Esophagus mucosa (tissue), 1 donor: ENCODE measurements at places on chromosomes 11 and 22.

- ATAC-seq, result no peak
Observed at GRCh38 chr11:97738751-97739150, 1282.0 kb upstream of the CNTN5 start.

GRCh38 chr22:46568102-46568809, 30.8 kb upstream of the CELSR1 start:
- ATAC-seq, result no peak

DNA sequence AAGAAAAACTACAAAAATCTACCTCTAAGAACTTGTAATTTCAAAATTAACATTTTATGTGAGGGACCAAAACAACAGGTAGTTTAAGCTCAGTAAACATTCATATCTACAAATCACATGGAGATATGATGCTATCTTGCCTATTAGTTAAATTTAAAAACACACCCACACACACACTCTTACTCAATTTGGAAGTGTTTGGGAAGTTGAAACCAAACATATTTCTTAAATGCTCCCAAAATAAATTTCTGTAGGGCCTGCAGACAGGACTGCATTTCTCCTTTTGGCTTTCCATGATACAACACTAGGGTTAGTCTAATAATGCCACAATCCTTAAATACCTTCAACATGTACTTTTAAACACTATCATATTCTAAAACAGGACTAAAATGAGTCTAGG, 7.0 kb downstream of the PITPNB start:
- no peak for ATAC-seq

DNA sequence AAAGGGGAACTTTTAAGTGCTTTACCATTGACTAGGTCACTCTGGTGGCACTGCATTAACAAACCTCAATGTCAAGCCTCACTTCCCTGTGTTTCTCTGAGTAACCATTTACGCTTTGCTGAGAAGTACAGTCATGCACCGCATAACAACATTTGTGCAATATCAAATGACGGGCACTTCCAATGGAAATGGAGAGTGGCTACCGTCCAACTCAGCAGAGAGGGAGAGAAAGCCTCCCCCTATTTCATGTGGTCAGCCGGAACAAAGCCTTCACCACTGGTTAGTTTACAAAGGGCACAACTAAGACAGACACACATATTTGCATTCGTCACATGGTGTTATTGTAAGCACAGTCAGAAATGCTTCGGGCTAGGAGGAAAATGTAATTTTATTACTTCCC, 117.3 kb downstream of the RASSF10 start:
- peak; percentile 77 for ATAC-seq

GRCh38 chr22:45869340-45869847, 107.6 kb downstream of the WNT7B start:
- ATAC-seq, result no peak

DNA sequence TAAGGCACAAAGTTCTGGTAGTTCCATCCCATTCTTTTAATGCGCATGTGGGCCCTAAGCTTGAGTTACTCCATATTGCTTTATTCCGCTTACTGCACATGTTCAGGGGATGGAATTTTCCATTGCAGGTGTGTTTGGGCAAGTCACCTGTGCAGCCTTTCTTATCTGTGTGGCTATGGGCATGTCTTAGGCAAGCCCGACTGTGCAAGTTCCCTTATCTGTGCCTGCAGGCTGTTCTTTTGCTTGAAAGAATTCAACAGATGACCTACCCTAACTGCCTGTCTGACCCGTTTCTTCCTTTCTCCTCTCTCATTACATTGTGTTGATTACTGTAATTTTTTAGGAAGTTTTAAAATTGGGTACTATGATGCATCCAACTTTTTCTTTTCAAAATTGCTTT, 363.6 kb downstream of the TTC28 start:
- ATAC-seq, result no peak

GRCh38 chr11:79390923-79391322, 49.9 kb downstream of the TENM4 start:
- no peak for ATAC-seq

DNA sequence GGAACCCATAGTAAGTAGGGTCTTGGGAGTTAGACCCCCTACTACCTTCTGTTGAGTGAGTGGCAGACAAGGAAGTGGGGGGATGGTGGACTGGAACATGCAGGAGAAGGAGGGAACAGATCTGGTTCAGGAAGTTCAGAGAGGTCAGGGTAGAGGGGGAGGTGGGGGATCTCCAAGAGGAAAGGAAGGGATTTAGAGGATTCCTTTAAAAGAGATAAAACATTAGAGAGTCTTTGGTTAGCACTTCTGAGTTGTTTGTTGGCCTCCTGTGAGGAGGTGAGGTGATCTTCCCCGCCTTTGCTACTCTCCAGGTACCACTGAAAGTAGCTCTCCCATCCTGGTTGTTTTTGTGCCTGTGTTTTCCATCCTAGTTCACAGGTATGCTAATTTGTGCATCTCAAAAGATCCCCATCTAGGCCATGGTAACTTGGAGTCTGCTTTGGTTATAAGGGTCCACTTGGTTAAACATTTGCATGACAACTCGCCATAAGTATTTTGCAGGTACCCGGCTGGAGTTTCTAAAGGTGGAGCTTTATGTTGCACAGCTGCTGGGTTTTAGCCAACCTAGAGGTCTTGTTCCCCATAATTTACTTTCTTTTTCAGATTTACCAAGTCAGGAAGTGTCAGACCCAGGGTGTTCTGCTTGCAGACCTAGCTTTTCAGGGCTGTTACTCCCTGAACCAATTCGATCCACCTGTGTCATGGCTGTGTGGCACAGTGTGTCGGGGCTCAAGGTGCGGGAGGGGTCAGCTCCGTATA, 79.3 kb upstream of the SORL1 start:
- no peak for ATAC-seq

- no peak for ATAC-seq
Observed at GRCh38 chr11:91921974-91922373, 302.6 kb upstream of the FAT3 start.

GRCh38 chr22:41833369-41834004, 582 bp downstream of the SREBF2 start:
- ATAC-seq, result peak; percentile 32

DNA sequence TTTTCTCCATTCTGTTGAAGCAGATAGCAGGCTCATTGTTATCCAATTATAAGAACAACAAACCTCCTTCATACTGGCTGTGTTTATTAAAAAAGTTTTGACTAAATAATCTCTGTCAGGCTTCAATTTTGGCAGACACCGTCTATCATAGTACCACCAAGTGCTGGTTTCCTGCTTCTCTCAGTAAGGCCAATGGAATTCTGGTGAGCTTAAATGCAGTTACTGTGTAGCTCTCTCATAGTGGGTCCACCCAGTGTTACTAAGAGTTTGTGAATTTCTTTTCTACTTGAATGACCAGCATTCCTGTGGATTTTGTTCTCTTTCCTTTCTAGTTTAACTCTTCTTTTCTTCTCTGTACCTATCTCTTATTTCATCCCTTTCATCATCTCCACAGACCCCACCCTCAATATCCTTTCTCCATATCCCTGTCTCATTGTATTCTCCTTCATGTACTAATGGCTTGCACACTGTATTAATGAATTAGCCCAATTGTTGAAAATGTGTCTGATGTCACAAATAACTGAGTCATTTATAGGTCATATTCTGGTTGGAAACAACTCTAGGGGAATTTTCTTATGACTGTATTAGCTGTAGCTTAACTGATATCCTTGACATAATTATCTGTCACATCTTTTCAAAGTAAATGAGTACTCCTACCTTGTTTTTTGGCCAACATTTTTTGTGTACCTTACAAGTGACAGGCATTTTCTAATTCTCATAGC, 372.1 kb downstream of the FAT3 start:
- no peak for ATAC-seq

DNA sequence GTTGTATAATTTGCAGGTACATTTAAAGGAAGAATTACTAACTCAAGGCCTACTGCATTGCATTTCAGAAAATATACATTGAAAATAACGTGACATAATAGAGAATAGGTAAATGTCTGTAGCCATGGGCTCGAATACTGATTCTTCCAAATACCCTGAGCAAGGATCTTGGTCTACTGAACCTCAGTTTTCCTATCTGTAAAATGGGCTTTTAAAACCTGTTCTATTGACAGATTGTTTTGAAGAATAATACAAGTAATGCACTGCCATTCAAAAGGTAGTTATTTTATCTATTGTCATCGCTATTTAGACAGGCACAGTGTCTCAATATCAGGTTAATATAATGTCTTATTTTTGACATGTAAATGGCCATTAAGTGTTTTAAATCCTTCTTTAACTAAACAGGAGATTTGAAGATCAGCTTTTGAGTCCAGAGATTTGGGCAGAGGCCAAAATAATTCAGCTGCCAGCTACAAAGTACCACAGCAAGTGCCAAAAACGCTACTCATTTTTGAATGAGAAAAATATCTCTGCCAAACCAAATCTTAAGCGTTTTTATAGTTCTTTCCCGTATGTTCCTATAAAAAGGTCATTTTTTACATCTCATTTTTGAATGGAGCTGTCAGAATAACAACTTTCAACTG, 56.7 kb downstream of the CTSC start:
- no peak for ATAC-seq

GRCh38 chr11:128235958-128236357, 351.4 kb downstream of the ETS1 start:
- no peak for ATAC-seq
